ENCODE measurements at places on chromosomes 13 and 19. TPM values are rescaled to one million over a fixed set of nuclear protein-coding genes. Genes with fewer than 3 reads are reported as not detected.

GRCh38 chr19:51227966-51228365, 3.1 kb downstream of the CD33 start:
- no peak for DNase-seq

- DNase-seq: no peak
These were observed 7.6 kb downstream of the COL4A2 start for GRCh38 chr13:110314516-110315245.

DNA sequence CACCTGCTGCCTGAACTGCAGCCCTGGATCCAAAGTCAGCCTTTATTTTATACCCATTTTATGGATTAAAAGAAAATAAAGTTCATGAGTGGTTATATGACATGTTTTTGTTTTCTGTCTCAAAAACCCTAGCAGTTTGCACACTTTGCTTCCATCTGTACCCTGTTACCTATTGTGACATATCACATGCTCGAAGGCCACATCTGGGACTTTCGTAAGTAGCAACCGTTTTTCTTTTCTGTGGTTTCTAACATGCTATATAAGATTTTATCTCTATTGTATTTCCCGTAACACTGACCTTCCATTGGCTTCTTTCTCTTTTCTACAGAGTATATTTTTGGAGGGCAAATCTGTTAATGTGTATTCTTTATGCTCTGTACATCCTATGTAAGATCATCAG, 1007.2 kb downstream of the PCDH9 start:
- DNase-seq: no peak

GRCh38 chr13:102911336-102911735, 65.5 kb downstream of the ERCC5 start:
- no peak for DNase-seq

DNA sequence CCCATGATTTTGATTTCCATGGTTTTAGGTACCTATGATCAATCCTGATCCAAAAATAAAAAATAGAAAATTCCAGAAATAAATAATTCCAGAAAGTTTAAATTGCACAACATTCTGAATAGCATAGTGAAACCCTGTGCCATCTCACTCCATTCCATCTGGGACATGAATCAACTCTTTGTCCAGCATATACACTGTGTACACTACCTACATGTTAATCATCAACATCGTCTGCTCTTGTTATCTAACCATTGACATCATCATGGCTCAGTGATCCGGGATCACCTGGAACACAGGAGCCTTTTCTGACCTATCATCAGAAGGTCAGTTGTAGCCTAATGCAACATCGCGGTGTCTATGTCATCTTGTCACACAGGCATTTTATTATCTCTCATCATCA, 75.6 kb downstream of the MYO16 start:
- no peak for DNase-seq

DNA sequence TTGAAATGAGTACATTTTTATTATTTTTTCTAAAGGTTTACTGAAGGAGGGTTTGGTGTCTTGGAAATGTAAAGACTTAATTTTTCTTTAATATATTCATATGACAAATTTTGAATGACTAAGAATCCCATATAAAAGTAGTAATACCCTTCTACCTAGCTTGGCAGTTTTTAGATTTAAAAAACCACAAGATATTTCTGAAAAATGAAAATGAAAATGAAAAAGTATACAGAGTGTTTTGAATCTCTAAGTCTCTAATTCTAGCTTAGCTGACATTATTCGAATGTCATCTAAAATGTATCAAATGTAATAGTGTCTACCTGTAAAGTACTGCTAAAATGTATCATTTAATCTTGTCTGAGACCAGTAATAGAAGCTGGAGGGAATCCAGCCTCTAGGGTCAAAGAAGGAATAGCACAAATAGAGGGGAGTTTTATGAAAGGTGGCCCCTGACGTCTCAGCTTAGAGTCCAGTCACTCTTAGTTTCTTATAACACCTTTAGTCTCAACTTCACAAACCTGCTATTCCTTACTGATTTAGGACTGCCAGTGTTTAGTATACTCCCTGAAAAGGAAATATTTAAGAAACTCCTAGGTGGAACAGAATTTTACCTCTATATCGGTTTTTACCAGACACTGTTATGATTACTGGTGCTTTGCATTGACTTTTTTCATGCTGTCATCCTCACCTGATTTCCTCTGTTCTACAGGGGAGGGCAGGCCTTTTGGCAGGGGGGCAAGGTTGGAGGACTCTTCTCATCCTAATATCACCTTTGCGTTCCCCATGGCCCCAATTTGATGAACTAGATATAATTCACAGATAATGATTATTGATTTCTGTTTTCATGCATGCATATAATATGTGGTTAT, 16.2 kb upstream of the MIR17HG start:
- no peak for DNase-seq

ZSCAN4 gene
- total RNA-seq: not detected

GJB2 gene
- total RNA-seq: 3.6 TPM

STARD13 gene
- 28.0 TPM for total RNA-seq

SOX1 gene
- 6.9 TPM for total RNA-seq

REX1BD gene
- 17.1 TPM for total RNA-seq
